ENCODE measurements at places on chromosomes 2 and 18. TPM values are rescaled to one million over a fixed set of nuclear protein-coding genes. Genes with fewer than 3 reads are reported as not detected.

Gene HOXD8
- not detected for polyA plus RNA-seq

Gene HOXD9
- not detected for polyA plus RNA-seq

Gene HAAO
- polyA plus RNA-seq: 5.7 TPM

Gene ZSWIM2
- polyA plus RNA-seq: not detected

Gene MOB4
- 28.0 TPM for polyA plus RNA-seq

Gene TSPYL6
- not detected for polyA plus RNA-seq

Gene CCDC121
- 2.5 TPM for polyA plus RNA-seq

Gene ST8SIA3
- not detected for polyA plus RNA-seq

Gene MC5R
- polyA plus RNA-seq: not detected

Gene MBP
- polyA plus RNA-seq: 89.4 TPM

Gene HOXD4
- polyA plus RNA-seq: not detected

Gene FOXD4L1
- not detected for polyA plus RNA-seq
